ENCODE measurements at places on chromosomes 3 and 15. TPM values are rescaled to one million over a fixed set of nuclear protein-coding genes. Genes with fewer than 3 reads are reported as not detected.

PRTG gene
- total RNA-seq, result not detected

- DNase-seq, result peak; percentile 72
These were observed 97.7 kb upstream of the PHLDB2 start for GRCh38 chr3:111761309-111761795.

GRCh38 chr3:34382859-34383258, 584.4 kb downstream of the PDCD6IP start:
- no peak for DNase-seq

DNA sequence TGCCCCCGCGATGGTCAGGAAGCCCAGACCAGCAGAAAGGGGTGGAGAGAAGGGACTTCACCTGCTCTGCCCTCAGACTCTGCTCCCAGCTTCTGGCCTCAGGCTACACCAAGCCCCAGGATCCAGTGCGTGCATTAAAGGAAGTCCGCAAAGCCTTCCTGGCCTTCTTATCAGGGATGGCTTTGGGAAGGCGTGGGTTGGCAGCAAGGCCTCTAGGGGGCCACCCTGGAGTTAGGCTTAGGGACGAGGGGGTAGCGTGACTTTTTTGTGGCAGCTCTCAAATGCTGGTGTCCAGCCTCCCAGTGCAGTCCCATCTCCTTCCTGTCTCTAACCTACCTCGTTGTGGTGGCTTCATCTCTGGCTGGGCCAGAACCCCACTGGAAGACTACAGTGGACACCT, 18.9 kb upstream of the RPL29 start:
- no peak for DNase-seq

CPA3 gene
- not detected for total RNA-seq
